WTC11 (cell line): ENCODE measurements at places on chromosomes 6 and 20. TPM values are rescaled to one million over a fixed set of nuclear protein-coding genes. Genes with fewer than 3 reads are reported as not detected.

DNA sequence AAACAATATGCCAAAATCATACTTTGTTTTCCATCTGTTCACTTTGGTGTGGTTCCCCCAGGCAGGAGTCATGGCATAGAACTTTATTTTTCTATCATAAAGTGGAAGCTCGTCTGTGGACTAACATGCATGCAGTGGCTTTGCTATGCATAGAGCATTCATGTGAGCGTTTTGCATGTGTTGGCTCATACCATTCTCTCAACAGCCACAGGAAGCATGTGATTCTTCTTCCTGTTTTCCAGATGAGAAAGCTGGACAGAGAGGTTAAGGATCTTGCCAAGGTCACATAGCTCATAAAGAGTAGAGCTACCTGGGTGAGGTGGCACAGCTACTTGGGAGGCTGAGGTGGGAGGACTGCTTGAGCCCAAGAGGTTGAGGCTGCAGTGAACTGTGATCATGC lies 123.4 kb upstream of the HDGFL1 start:
- peaks cover 14% of the 10 kb centered on the region for H3K4me1 ChIP-seq
- no peaks in the 10 kb centered on the region for H3K27me3 ChIP-seq
- no peak for DNase-seq
- no peak overlapping the region for H3K4me3 ChIP-seq

- no peak for DNase-seq
- no peak overlapping the region for H3K4me3 ChIP-seq
- H3K27me3 ChIP-seq, result no peaks in the 10 kb centered on the region
- H3K27ac ChIP-seq, result no peak overlapping the region
- H3K4me1 ChIP-seq, result 0 out of 2 replicates have a peak, but pooled peaks cover 2% of the 10 kb centered on the region
Observed at GRCh38 chr6:34546551-34547321, 9.4 kb downstream of the SPDEF start.

Gene OPRL1
- total RNA-seq, result 1.7 to 2.2 TPM (median 2.0 TPM) in 3 replicates

Gene TREM1
- total RNA-seq, result not detected in 3 replicates

Gene MYO6
- total RNA-seq, result 32.6 to 40.5 TPM (median 40.5 TPM) in 3 replicates

Gene DOK5
- 8.8 to 10.4 TPM (median 10.1 TPM) in 3 replicates for total RNA-seq

Gene CD93
- total RNA-seq, result 0.05 to 0.21 TPM (median 0.09 TPM) in 3 replicates

Gene TCF15
- total RNA-seq, result 3.8 to 5.8 TPM (median 4.6 TPM) in 3 replicates
